Activated T-helper 17 cell treated with anti-CD3 and anti-CD28 coated beads, Interleukin-2, amount 50 U/mL, for 72 hours (primary cell): ENCODE measurements at places on chromosomes 4 and X.

GRCh38 chr4:159178979-159179969, 76.4 kb downstream of the RAPGEF2 start:
- ATAC-seq: peak; percentile 25

- ATAC-seq: no peak
These were observed 8.8 kb downstream of the TMEM150C start for GRCh38 chr4:82553020-82553419.

GRCh38 chr4:18813055-18813454, 791.5 kb upstream of the LCORL start:
- ATAC-seq: no peak

DNA sequence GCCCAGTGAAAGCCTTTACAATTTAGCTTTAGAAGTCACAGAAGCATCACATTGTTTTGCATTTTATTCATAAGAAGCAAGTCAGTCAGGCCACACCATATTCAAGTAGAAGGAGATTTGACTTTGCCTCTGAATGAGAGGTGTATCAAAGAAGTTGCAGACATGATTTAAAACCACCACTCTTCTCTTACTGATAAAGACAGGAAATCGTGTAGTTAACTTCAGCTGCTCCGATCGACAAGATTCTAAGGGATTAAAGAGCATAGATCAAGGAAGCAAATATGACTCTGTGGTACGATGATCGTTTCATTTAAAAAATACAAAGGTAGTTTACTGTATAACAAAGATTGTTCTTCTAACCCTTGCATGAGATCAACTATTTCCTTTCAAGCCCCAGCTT, 328.0 kb upstream of the PPP1R2C start:
- no peak for ATAC-seq
